Renal pelvis (tissue), 12 donors: ENCODE measurements at places on chromosomes 2 and 18. TPM values are rescaled to one million over a fixed set of nuclear protein-coding genes. Genes with fewer than 3 reads are reported as not detected.

Gene LPIN2
- 33.7 TPM for polyA plus RNA-seq

Gene FOXI3
- 0.21 TPM for polyA plus RNA-seq

Gene C2orf15
- 10.0 TPM for polyA plus RNA-seq

Gene TYW5
- 18.7 TPM for polyA plus RNA-seq

GRCh38 chr2:145861940-145862339 lies 1342.0 kb upstream of the ZEB2 start:
- DNase-seq, result no peak

- no peak for DNase-seq
These were observed 93.6 kb downstream of the MTCL1 start for GRCh38 chr18:8799001-8799400.

DNA sequence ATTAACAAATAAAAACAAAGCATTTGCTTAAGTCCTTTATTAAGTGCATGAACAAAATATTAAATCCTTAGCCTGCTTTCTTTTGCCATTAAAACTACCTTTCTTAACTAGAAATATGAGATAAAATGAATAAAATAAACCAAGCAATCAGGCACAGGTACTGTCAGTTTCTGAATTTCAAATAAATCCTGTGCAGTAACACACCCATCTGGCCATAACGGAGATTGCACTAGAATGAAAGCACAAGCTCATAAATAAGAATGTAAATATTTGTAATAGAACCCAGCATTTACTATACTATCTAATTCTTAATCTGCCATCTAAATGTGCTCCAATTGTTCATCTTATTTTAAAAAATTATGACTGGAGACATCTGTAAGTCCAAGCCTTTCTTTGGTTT lies 31.9 kb downstream of the PRKRA start:
- DNase-seq, result peak; percentile 3

- DNase-seq, result no peak
These were observed 88.3 kb downstream of the SOWAHC start for GRCh38 chr2:109702250-109702985.

DNA sequence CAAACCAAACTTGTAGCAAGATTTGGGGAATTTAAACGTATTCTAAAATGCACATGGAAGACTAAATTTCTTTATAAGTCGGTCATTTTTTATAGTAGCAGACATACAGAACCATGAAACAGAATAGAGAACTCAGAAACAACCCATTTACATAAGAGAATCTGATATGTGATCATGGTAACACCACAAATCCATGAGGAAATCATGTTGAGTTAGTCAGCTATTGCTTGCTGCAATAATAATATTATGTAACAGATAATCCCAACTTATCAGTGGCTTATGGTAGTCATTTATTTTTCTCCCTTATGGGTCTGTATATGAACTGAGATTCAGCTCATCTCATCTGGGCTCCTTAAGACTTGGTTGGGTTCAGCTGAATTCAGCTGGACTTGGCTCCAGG lies 103.4 kb upstream of the SERTAD2 start:
- DNase-seq, result no peak

GRCh38 chr2:127139766-127140165 lies 32.8 kb upstream of the BIN1 start:
- DNase-seq, result no peak
